ENCODE measurements at places on chromosomes 2 and 18.

DNA sequence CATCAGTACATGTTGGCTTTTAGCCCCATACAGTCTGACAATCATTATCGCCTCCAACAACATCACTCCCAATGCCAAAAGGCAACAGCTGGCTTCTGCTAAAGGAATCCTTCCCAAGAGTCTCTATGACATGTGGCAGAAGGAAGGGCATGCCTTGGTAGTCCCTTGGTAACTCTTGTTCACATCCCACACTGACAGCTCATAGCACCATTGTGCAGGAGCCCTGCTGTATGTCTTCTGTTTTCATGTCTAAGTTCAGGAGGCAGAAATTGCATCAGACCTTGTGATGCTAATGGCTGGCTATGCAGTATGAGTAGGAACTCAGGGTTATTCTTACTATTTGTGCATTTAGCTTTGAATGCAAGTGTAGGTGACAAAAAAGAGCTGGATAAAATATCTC is 392.1 kb downstream of the PTH2R start:
- peak; percentile 57 for DNase-seq

- DNase-seq, result no peak
Measured at GRCh38 chr2:239603411-239604356, 202.9 kb upstream of the HDAC4 start.

DNA sequence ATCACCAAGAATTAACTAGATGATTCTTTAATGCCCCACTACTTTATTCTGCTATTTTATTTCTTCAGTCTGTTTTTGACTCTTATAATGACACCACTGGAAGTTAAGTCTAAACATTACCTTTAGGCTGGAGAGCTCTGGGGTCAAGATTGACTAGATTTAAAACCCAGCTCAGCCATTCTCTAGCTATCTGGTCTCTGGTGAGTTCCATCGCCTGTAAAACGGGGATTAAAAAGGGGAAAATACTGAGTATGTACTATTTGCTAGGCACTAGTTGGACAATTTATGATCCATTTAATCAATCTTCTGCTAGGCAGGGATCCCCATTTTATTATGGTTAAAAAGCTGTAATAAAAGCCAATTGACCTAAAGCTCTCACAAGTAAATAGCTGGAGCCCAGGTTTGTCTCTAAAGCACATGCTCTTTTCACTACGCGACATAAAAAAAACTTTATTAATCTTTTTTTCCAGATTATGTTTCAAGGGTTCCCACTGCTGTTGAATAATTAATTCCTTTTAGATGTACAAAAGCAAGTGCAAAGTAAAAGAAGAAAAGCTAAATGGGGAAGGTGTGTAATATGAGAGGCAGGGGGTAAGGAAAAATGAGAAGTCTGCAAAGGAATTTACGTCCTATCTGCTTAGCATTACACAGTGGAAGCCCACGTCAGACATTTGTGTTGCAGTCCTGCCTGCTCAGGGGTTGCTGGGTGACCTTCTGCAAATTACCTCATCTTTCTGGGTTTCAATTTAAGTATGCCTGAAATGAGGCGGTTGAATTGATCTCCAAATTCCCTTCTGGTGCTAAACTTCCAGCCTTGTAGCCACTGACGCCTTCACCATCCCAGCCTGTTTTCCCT is 918 bp upstream of the NABP1 start:
- no peak for DNase-seq

- no peak for DNase-seq
Measured at GRCh38 chr2:111659361-111660333, 224.3 kb downstream of the ANAPC1 start.

- DNase-seq, result no peak
Measured at GRCh38 chr2:232269867-232270266, 108.7 kb upstream of the ALPP start.

- peak; percentile 5 for DNase-seq
Measured at GRCh38 chr2:223041527-223042109, 10.4 kb upstream of the KCNE4 start.

DNA sequence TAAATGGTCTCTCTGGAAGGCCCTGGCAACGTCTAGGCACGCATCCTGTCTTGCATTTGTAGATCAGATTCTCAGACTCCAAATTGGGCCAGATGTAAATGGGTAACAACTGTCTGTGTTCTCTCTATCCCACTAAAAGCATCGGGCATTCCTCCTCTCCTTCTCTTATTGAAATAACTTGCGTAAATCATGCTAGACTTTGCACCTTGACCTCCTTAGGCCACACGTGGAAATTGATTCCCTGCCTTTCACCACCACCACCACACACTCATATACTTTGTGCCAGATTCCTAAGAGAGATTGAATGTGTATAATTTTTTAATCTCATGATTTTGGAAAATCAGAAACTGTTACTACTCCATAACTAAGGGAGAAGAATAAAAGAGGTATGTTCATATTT is 21.3 kb downstream of the MAPRE3 start:
- DNase-seq, result no peak

DNA sequence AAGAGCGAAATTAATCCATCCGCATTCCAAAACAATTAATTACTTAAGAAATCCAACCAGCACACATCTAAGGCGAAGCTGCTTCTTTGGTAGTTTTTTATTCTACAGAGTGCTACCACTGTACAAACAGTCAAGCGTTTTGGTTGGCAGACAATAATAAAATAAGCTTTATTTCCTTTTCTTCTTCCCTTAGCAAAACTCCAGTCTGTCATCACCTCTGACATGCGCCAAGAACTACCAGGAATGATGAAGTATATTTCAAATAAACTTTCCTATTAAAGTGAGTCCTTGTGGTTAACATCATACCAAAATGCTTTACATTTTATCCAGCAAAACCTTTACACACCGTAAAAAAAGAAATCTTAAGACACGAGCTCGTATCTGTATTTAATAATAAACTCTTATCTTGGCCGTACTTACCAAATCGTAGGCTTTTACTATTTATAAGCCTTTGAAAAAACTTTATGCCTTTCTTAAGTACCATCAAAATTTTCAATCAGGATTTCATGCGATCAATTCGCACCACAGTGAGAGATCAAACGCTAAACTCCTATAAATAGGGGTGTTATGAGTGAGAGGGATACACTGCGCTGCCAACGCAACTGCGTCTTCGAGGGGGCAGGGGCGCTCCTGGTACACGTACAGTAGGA is 1.3 kb downstream of the ATL2 start:
- DNase-seq, result no peak

DNA sequence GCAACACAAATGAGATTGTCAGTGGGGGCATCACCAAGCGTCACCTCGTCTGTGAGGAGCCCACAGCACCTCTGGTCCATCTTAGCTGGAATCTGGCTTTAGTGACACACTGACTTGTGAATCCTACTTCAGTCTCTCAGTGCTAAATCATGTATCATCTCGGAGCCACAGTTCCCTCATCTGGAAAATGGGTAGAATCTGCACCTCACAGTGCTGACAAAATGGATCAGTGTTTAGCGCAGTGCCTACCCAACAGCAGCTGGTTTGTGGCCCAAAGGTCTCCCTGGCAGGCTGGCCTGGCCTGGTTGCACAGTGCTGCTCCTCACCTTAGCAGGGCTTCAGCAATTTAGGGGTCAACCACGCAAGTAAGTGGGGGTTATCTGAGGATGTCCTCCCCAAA is 10.0 kb downstream of the DBI start:
- no peak for DNase-seq

- no peak for DNase-seq
Measured at GRCh38 chr2:19359456-19359855, 1.0 kb upstream of the OSR1 start.

GRCh38 chr2:3097804-3098203 is 279.8 kb downstream of the EIPR1 start:
- DNase-seq, result no peak

- no peak for DNase-seq
Measured at GRCh38 chr2:37300578-37300977, 24.1 kb downstream of the PRKD3 start.

- no peak for DNase-seq
Measured at GRCh38 chr2:66521291-66521922, 86.5 kb downstream of the MEIS1 start.

- no peak for DNase-seq
Measured at GRCh38 chr2:222706616-222707015, 35.2 kb downstream of the MOGAT1 start.

- DNase-seq, result peak; percentile 85
Measured at GRCh38 chr2:102975996-102976975, 214.5 kb downstream of the TMEM182 start.

DNA sequence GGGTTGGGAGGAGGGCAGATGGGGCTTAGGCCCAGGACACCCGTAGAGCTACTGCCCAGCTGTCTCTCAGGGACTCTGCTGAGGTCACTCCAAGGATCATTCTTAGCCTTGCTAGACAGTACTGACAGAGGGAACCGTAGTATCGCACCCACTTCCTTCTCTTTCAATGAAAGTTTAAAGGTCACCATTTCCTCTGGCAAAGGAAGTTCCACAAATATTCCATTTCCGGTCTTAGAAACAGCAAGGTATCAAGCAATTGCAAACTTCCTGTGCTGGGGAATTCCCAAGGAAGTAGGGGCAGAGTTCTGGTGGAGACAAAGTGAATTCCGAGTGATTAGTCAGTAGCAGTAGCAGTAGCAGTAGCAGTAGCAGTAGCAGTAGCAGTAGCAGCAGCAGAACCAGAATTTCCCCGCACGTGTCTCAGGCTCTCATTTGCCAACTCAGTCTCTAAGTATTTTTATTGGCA is 24.7 kb downstream of the IL1B start:
- no peak for DNase-seq

GRCh38 chr2:236156095-236156859 is 11.9 kb downstream of the GBX2 start:
- no peak for DNase-seq

DNA sequence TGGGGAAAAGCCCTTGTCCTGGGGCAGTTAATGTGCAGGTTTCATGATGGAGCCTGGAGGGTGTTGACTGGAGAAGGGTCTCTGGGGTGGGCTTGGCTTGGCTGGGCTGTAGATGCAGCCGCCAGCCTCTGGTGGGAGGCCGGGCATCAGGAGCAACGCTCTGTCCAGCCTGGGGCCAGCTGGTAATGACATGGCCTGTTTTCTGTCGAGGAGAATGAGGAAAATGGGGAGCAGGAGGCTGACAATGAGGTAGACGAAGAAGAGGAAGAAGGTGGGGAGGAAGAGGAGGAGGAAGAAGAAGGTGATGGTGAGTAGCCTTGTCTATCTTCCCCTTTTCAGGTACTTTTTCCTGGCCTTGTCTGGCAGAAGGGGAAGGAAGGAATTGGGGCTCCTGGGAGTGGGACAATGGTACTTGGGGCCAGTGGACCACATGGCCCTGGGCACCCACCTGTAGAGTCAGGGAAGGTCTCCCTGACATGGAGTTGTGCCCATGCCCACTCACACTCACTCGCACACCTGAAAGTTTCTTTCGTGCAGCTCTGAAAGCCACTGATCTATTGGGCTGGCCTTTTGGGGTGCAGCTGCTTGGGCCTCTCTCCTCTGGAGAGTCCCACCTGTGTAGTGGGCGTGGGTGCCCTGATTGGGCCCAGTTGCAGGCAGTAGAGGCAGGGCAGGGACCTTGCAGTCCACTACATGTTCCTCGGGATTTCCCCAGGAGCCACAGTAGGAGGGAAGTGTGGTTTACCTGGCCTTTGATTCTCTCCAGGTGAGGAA is 3.5 kb downstream of the PTMA start:
- DNase-seq, result no peak

DNA sequence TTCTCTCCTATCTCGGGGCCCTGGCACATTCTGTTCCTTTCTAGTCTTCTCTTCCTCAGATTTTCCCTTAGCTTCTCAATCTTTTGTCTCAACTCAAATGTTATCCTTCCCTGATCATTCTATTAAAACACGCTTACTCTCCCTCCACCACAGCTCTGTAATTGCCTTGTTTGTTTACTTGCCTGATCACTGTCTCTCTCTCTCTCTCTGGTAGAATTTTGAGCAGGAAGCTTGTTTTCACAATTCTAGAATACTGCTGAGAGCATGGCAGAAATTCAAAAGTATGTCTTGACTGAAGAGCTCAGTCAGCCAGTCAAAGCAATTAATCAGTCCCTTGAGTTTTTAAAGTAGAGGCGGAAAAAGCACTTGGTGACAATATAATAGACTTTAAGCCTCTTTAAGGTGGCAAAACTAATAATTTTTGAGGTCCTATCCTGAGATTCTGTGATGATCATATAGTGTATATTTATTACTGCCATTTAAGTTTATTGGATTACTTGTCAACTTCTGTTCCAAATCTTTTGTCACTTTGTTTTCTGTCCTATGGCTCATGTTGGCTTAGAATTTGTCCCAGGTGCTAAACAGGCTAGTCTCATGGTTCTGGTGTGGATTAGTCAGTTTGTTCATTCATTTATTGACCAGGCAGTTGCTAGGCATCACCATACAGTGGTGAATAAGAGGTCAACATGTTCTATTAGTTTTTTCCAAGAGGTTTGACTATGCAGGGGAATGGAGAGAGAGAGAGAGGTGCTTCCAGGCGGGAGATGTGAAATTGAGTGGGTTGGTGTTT is 2.3 kb downstream of the PSMD1 start:
- DNase-seq, result no peak

- no peak for DNase-seq
Measured at GRCh38 chr2:11122380-11122779, 32.9 kb upstream of the SLC66A3 start.

DNA sequence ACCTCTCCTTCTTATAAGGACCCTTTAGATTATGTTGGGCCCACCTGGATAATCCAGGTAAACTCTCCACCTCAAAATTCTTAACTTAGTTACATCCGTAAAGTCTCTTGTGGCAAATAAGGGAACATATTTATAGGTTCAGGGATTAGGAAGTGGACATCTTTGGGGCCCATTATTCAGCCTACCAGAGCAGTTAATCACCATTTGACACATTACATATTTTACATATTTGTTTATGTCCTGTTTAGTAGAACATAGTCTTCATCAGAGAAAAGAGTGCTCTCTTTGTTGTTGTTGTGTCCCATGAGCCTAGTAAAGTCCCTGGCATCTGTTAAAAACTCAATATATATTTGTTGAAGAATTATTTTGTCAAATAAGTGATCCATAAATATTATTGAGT is 134.0 kb upstream of the SPATS2L start:
- DNase-seq, result no peak

DNA sequence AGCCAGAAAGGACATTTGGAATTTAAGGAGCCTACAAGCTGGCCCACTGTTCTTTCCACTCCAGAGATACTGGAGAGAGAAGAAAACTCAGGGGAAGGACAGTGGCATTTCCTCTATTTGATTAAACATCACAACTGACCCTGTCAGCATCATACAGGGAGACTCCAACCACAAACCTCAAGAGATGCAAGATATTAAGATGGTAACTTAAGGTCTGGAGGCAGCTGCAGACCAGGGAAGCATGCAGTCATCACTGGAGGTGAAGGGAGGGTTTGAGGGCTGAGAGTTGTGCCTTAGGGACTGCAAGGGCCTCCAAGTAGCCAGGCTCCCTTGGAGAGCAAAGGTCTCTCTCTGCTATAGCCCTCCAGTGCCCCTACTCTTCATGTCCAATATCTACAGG is 67.4 kb downstream of the RNF152 start:
- no peak for DNase-seq
